Stimulated activated CD4-positive, alpha-beta T cell treated with anti-CD3 and anti-CD28 coated beads, Interleukin-1b, Interleukin-23, amount 100 ng/mL, for 48 hours (primary cell): ENCODE measurements at places on chromosomes 12 and 14.
A peak's percentile ranks its signal among the peaks of the same experiment; 100 is the strongest.

GRCh38 chr14:23364164-23365035 lies 572 bp downstream of the EFS start:
- no peak for DNase-seq

GRCh38 chr12:76183459-76184186 lies 99.1 kb upstream of the NAP1L1 start:
- DNase-seq, result peak; percentile 68

- DNase-seq, result no peak
Measured at GRCh38 chr12:72264548-72265175, 7.5 kb upstream of the TRHDE start.

- DNase-seq, result no peak
Measured at GRCh38 chr12:71684081-71684480, 1.8 kb upstream of the TMEM19 start.

DNA sequence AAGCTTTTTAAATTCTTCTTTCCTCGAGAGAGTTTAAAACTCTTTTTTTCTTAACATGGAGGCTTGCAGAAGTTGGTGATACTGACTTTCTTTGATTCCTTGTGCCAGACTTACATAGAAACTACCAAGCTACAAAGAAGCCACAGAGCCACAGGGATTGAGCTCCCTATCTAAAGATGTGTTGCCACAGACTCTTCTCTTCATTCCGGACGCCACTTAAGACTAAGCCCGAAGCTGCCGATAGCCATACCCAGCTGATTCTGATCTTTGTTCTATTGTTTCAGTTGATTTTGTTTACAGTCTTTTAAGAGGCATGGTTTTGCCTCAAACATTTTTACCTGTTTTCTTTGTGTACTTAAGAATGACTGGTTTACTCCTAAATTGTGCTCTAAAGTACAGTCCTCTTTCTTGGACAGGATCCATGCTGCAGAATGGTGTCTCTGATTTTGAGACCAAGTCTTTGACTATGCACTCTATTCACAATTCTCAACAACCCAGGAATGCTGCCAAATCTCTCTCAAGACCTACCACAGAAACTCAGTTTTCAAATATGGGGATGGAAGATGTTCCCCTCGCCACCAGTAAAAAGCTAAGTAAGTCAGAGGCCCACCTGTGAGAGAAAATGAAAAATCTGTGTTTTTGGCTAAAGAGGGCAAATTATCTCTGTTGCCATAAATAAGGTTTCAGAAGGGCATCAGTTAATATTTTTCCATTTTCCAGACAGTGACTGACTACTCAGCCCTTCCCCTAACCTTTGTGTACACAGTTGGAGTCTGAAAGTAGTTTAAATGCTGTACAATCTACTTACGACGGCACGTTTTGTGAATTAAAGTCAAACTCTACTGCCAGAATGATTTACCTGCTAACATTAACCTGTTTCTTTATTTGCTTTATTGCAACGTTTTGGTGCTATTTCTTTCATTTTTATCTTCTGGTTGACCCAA lies 42.1 kb upstream of the KCNH3 start:
- no peak for DNase-seq

DNA sequence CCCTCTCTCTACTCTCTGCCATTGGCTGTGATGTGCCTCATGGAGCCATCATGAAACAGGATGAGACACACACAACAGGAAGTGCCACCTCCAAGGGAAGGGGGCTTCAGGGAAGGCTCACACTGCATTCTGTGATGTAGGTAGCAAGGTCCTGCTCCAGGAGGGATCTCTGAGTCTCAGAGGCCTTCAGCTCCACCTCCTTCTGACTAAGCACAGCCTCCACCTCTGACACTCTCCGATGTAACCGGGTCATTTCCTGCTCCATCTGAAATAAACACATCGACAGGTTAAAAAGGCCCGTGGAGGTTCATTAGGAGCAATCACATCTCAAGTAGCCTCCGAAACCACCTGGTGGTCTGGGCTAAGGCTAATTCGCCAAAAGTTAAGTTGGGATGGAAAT lies 93.3 kb downstream of the CIT start:
- no peak for DNase-seq

GRCh38 chr14:32205554-32205953 lies 2.5 kb upstream of the RNU6-8 start:
- no peak for DNase-seq

- DNase-seq, result no peak
Measured at GRCh38 chr12:121579190-121579791, 1.5 kb downstream of the KDM2B start.

DNA sequence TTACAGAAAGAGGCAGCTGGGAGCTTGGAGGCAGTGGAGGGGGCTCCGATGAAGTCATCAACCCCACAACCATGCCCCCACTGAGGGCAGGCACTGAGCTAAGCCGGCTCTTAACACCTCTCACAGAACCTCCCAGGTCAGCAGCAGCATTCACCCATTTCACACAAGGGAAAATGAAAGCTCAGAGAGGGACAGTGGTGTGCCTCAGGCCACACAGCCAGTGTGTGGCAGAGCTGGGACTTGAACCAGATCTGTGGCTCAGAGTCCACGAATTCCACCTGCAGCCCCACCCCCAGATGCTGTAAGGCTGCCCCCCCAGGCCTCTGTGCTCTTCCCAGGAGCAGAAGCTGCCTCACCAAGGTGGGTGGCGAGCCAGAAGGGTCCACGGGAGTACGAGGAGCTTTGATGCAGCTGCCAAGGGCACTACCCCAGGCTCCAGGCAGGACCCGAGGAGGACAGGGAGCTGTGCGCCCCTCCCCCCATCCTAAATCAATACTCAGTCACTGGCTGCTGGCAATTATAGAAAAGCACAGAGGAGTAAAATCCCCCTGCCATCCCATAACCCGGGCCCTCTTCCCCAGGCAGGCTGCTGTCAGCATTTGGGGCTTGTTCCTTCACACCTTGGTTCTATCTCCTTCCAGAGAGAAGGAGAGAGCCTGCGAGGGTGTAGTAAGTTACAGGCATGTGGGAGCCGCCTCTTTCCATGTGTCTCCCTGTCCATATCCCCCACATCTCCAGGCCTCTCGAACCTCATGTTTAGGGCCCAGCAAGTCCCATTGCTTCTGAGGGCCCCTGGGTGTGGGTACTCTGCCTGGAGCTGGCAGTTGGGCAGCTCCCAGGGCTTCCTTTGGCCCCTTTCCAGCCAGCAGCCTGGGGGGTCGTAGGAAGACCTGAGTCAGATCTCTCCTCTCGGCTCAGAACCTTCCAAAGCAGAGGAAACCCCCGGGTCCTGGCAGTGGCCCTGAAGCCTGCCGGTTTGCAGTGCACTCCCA lies 47.6 kb downstream of the FAM222A start:
- no peak for DNase-seq

GRCh38 chr12:68509242-68509641 lies 101.5 kb upstream of the RAP1B start:
- DNase-seq, result no peak

DNA sequence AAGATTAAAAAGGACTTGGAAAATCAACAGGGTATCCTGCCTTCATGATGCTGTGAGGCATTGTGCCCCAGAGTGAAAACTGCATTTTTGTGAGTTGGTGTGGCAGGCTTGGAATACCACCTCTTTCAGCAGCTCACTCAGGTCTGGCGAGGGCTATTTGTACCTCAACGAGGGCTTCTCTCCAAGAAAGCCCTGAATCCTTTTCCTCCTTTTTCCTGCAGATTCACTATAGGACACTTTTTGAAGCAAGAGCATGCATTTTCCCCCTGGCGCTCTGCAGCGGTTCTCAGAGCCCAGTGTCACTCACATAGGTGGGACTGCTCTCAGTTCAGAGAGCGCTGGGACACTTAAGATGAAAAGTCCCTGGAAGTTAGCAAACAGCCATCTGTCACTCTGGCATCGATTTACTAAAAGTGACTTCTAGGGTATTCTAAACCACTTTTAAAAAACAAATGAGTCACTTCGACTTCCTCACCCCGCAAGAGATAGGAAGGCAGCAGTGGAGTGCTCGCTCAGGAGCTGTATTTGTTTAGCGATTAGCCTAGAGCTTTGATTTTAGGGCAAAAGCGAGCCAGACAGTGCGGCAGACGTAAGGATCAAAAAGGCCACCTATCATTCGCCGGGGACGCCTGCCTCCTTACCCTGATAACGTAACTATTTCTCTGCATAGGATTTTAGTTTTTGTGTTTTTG lies 782 bp upstream of the LGR5 start:
- no peak for DNase-seq

DNA sequence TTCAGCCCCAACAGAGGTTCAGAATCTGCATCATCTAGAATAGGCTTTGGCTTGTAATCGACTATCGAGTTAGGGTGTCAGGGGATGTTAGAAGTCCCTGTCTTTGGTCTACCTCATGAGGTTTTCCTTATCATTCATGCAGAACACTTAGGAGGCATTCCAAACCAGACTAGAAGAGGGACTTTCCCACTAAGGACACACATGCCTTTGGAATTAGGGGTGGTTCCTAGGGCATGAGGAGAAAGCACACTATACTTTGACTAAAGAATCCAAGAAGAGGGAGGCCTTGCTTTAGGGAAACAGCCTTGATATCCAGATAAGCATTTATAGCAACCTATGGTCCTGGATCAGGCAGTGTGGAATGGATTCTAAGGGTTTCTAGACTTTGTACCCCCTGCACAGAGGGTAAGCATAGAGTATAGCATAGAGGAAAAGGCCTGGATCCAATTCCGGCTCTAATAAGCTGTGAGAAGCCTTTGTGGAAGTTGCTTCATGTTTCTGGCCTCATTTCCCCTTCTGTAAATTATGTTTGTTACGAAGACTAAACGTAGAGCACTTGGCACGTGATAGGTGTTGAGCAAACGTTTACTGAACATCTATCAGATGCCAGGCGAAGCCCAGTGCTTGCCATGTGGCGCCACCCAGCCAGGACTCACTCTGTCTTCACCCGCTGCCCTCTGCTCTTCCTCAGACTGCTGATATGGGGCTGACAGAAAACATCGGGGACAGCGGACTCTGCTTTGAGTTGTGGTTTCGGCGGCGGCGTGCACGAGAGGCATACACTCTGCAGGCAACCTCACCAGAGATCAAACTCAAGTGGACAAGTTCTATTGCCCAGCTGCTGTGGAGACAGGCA lies 13.2 kb downstream of the ZNF219 start:
- no peak for DNase-seq

DNA sequence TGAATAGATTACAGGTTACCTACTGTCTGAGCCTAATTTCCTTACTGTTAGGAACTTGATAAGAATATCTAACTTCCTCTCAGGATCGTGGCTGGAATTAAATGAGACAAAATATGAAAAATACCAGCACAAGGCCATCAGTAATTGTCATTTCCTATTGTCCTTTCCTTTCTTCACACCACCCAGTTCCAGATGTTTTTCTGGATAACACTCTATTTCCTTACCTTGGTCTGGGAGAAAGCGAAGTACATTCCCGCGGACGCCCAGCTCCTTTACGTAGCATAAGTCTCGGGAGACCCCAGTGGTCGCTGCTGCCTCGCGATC lies 376 bp downstream of the GDF3 start:
- DNase-seq, result no peak

- DNase-seq, result no peak
Measured at GRCh38 chr14:98701377-98701776, 570.6 kb downstream of the BCL11B start.

- DNase-seq, result no peak
Measured at GRCh38 chr12:39902821-39903220, 203.1 kb downstream of the SLC2A13 start.

- DNase-seq, result no peak
Measured at GRCh38 chr14:29710015-29710414, 217.6 kb downstream of the PRKD1 start.

- no peak for DNase-seq
Measured at GRCh38 chr12:57097554-57097835, 8.6 kb downstream of the NAB2 start.

GRCh38 chr14:61891170-61891569 lies 128.9 kb downstream of the SNAPC1 start:
- no peak for DNase-seq

DNA sequence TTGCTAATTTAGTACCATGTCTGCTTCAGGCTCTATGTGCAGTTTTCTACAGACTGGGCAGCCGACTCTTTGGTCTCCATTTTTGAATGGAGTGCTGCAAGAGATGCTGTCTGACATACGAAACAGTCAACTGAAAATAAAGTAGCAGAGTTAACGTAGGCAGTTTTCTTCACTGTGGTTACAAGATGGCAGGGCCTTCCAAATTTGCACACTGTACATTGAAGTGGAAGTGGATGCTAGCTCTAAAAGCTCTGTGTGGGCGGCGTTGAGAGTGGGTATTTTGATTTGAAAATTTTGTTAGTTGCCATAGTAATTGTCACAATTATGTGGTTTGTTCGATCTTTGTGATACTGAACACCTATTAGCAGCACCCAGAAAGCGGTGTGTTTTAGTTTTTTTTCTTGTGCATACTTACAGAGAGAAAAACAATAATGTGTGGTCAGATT lies 154.9 kb upstream of the ATP2B1 start:
- DNase-seq, result peak; percentile 61

GRCh38 chr14:67579636-67580035 lies 20.4 kb downstream of the PIGH start:
- no peak for DNase-seq

GRCh38 chr12:99130808-99131553 lies 485.9 kb downstream of the APAF1 start:
- DNase-seq, result no peak

- no peak for DNase-seq
Measured at GRCh38 chr12:46160101-46160980, 108.5 kb downstream of the SLC38A1 start.

DNA sequence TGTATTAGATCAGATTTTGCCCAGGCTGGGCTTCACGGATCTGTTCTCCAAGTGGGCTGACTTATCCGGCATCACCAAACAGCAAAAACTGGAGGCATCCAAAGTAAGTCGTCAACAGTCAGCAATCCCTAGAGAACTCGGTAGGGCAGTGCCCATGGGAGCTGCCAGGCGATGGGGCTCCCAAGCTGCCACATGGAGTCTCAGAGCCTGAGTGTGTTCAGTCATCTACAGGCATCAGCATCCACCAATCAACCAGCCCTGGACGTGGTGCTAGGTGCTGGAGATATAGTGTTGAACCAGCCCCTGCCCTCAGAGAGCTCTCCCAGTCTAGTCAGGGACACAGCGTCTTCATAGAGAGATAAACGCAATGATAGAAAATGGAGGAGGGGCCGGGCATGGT lies 6.9 kb downstream of the SERPINA4 start:
- no peak for DNase-seq

GRCh38 chr12:90036637-90037036 lies 328.0 kb upstream of the ATP2B1 start:
- DNase-seq, result no peak

DNA sequence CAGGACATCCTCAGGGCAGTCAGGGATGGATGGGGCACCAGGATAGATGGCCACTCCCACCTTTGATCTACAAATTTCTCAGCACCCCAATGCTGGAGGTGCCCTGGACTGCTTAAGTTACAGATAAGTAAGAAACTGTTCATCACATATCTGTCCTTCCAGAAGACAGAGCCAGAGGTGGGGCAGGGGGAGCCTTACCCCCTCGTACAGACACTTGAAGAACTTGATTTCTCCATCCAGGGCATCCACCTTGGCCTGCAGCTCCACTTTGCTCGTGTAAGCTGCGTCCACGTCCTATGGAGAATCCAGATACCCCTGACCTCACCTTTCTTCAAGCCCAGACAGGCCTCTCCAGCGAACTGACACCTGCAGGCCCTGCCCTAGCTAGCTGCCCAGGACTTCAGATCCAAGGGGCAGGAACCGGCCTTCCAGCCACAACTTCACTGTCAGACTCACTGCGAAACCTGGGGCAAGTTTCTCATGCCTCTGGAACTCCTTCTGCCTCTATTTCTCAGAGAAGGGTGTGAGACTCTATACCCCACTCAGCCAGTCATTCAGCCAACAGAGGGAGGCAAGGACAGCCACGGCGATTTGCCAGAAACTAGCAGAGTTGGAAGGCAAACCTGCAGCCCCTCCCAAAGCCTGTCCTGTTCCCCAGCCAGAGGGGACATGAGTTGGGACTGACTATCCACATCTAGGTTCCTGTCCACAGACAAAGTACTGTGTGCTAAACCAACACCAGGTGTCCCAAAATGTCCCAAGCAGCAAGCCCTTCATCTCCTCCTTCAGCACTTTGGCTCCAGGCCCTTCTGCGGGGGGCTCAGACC lies 3.8 kb downstream of the KRT73 start:
- DNase-seq, result no peak
